ENCODE measurements at places on chromosomes 4 and X.

DNA sequence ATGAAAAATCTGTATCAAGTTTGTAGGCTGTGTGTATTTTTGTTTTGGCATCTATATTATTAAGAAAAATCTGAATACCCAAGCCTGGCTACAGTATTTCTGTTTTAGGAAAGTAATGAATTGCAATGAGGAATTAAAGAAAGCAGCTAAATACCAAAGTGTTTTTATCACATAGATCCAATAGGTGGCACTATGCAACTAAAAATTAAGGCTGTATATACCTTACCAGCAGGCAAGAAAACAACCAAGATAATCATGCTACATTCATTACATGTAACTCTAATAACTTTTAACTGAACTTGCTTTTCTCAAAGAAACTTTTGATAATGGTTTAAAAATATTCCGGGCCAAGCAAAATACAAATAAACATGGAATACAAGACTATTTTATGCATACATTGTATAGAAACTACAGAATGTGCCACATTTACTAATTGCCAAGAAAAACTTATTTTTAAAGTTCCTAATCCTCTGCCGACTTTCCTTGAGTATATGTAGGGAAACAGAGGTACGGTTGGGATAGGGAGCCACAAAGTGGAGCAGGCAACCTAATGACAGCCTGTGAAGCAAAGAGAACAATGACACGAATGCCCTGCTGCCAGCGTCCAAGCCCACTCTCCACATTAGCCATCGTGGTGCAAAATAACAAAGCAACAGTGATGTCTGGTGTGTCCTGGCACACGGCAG, 63.7 kb downstream of the SEC24D start:
- DNase-seq, result peak; percentile 36

- DNase-seq, result no peak
Measured at GRCh38 chrX:136725441-136726104, 55.2 kb downstream of the ARHGEF6 start.

- no peak for DNase-seq
Measured at GRCh38 chr4:148563684-148564083, 121.5 kb upstream of the NR3C2 start.

- no peak for DNase-seq
Measured at GRCh38 chr4:126992910-126993309, 639.8 kb upstream of the INTU start.

DNA sequence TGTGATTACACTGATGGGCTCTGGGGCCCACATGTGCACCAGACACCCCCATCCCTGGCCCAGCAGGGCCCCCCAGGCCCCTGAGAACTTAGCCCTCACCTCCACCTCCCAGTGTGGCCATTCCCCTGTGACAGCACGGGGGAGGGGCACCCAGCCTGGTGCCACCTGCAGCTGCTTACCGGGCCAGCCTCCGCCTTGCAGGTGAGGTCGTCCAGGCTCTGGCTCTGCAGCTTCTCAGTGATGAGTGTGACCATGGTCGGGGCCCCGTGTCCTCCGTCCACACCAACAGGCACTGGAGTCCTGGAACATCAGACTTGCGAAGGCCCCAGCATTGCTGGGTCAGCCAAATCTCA, 15.6 kb downstream of the FAM53A start:
- DNase-seq, result no peak

DNA sequence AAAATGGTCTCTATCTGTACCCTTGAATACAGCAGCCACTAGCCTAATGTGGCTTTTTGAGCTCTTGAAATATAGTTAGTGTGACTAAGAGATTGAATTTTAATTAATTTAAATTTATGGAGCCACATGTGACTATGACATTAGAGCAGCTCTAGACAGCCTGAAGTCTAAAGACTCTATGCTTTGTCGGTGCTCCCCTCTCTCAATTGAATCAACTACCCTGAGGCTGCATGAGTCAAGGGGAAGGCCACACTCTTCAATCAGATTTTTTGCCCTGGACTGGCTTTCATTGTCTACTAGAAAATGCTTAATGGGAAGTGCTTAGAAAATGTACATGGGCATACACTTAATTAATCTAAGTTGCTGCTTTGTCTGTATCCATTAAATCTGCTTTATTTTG, 11.7 kb downstream of the TLR7 start:
- no peak for DNase-seq

GRCh38 chr4:13481569-13481968, 2.6 kb downstream of the RAB28 start:
- DNase-seq, result no peak

DNA sequence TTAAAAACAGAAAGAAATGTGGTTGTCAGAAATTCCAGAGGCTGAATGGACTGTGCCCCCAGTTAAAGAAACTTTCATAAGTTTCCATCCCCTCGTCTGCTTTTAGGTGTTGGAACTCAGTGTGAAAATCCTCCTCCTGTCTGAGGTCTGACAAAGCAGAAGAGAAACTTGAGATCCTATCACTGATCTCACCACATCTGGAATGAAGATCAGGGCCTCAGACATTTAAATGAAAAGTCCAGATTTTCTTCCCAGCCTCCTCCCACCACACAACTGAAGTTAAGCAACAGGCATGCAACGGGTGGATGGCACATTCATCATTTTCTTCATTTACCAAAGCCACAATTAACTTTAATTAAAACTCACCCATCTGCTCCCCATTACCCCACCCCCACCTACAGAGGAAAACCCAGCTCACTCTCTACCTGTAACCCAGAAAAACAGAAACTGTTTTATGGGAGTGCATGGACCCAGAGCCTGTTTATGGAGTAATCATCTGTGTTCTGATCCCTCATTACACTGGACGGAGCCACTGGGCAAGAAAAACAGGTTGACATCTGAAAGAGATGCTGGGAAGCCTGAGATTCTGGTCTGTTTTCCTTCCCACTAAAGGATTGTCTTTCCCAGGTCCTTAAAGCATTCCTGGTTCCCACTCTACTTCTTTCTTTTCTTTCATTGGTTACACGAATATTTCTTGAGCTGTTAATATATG, 58.1 kb upstream of the HOPX start:
- DNase-seq, result no peak

DNA sequence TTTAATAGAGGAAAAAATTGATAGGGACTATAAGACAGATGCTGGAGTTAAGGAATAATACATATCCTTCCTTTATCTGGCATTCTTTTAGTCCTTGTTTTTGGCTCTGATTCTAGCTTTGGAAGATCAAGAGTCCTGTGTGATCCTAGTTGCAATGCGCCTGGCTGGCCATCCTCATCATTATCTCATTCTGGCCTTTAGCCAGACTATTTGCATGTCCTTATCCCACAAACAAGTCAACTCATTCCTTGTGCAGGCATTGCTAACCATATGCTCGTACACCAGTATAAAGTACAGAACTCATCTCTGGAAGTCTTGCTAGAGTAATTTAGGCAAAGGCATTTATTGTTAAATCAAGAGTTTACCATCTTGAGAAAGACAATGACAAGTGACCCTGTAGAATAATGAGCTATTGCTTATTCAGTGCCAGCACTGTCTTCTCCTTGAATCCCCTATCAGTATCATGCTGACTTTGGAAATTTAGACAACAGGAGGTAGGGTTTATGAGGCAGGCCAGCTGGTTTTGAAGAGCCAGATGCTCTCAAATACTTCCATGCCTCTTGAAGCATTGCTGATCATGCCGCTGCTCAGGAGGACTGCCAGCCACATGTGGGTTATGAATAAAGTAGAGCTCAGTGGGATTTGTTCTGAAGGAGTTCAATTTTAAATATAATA, 1730.3 kb upstream of the TENM3 start:
- no peak for DNase-seq

DNA sequence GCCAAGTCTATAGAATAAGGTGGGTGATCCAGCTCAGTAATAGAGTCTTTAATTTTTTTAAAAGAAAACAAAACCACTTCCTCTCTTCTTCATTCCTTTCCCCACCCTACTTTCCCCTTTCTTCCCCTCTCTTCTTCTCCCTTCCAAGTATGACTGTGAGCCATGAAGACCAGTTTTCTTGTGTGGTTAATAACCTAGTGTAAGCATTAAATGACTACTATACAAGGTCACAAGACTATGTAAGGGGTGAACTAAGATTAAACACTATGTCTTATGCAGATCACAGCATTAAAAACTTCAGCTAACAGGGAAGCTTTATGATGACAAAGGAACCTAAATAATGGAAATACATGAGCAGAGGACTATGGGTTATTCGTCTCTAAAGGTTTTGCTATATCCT, 135.4 kb downstream of the GUCY2F start:
- DNase-seq, result no peak

DNA sequence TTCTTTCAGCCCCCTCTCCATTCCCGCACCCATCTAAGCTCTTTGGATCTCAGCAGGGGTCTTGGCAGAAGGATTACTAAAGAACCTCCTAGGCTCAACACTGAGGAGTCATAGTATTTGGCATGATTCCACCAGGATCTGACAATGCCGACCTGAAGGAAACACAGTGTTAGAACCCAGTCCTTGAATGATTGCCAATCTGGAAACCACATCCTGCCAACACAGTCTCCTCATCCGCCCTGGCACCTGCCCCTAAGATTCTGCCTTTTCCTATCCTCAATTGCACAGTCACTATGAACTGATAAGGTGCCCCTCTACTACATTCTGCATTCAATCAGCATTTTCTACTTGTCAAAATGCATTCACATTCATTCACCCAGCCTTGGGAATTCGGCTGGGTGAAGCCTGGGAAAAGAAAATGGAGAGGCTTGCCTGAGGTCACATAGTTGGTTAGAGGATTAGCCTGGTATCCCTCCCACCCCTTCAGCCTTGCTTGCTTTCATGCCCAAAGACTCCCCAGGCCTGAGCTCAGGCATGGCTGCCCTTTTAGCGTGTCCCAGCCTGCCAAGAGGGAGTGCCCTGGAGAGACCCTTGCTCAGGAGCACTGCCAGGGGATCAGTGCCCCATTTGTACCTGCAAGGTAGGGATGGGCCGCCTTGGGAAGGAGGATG, 2.2 kb upstream of the CLDN2 start:
- DNase-seq, result no peak

DNA sequence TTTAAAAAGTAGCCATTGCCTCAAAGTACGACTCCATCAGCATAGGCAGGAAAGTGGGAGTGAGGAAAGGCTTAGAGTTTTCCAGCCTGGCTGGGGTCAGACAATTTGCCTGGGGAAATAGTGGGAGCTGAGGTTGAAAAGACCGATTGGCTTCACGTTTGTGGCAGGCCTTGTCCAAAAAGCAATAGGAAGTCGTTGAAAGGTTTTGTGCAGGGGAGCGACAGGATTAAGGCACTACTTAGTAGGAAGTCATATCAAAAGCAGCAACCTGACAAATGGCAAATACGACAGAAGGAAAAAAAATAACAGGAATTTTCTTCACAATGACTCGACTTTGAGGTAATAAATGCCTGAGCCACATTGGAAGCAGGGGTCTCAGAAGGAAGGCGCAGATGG, 691 bp upstream of the EREG start:
- DNase-seq, result no peak

GRCh38 chrX:123175366-123176122, 8.5 kb upstream of the GRIA3 start:
- no peak for DNase-seq

GRCh38 chrX:153468008-153468580, 2.3 kb downstream of the HAUS7 start:
- no peak for DNase-seq

DNA sequence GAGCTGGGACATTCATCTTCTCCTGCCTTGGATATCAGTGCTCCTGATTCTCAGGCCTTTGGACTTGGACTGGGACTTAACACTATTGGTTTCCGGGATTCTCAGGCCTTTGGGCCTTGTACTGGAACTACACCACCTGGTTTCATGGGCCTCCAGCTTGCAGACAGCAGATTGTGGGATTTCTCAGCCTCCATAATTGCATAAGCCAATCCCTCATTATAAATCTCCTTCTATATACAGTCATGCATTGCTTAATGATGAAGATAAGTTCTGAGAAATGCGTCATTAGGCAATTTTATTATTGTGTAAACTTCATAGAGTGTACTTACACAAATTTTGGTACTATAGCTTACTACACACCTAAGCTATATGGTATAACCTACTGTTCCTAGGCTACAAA, 8.9 kb upstream of the CCNG2 start:
- no peak for DNase-seq

DNA sequence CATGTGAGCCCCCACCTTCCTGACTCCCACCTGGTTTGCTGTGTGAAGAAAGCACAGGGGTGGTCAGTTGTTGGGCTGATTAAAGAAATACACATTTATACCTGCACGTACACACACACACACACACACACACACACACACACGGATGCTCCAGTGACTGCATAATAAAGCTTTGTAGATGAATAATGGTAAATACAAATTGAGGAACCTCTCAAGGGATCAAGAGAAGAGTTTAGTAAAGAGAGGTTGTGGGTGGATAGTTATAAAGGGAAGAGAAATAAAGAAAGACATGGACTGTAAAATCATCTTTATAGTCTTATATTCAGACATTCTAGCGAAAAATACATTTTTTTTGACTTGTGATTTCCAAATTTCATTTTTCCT, 144.1 kb downstream of the MGST2 start:
- no peak for DNase-seq

- DNase-seq, result no peak
Measured at GRCh38 chr4:88458104-88458740, 1.3 kb downstream of the HERC5 start.

DNA sequence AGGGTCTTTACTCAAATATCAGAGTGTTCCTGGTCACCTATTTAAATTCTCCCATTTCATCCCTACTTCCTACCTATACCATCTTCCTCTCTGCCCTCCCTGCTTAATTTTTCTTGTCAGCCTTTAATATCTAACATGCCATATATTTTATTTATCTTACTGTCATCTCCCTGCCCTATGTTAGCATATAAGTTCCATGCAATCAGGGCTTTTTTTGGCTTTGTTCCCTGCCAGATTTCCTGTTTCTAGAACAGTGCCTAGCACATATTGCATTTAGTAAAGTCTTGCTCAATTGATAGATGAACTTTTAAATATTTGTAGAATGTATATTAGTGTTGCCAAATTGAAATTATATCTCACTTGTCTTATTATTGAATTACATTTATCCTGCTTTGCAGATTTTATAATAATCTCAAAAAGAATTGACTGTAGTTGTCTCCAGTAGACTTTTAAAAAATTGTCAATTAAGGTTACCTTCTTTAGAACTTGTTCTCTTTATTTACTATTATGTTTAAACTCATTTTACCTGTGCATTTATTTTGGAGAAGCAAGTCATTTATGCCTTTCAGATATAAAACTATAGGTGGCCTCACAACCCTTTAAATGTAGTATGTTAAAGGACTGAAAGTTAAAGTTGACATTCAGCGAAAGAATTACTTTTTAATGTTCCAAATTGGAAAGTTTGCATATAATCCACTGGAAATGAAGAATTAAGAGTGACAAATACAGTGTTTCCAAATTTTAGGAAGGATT, 108.2 kb upstream of the BMPR1B start:
- DNase-seq, result no peak

DNA sequence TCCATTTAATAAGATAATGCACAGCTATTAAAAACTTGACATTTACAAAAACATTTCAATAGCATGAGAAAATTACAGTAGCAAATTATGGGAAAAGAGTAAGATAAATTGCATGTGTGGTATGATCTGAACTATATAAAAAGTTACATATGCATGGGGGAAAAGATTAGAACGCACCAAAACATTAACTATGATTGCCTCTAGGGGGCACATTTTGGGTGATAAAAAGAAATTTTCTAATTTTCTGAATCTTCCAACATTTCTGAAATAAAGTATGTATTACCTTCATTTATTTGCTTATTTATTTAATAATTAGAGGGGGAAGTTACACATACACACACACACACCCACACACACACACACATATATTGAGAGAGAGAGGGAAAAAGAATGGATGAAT, 19.6 kb upstream of the KDM5C start:
- DNase-seq, result no peak
